ENCODE measurements at places on chromosomes 12 and 14. TPM values are rescaled to one million over a fixed set of nuclear protein-coding genes. Genes with fewer than 3 reads are reported as not detected.

Gene LALBA
- not detected for total RNA-seq

Gene KRT1
- not detected for total RNA-seq

Gene C1QL4
- total RNA-seq: not detected

Gene PAX9
- not detected for total RNA-seq

Gene DCD
- total RNA-seq: not detected

Gene NOVA1
- total RNA-seq: 7.8 TPM

Gene PKP2
- not detected for total RNA-seq

Gene NTS
- not detected for total RNA-seq

Gene LDHB
- 295 TPM for total RNA-seq

Gene CD69
- total RNA-seq: not detected

Gene CLEC1B
- not detected for total RNA-seq

Gene PAPLN
- total RNA-seq: 6.8 TPM
